ENCODE measurements at places on chromosomes 16 and 17. TPM values are rescaled to one million over a fixed set of nuclear protein-coding genes. Genes with fewer than 3 reads are reported as not detected.

Gene ENPP7
- 0.18 TPM for total RNA-seq

Gene MAPT
- total RNA-seq, result 5.5 TPM

Gene MARVELD3
- total RNA-seq, result 6.7 TPM

Gene SLC52A1
- 0.86 TPM for total RNA-seq

Gene RSKR
- 14.1 TPM for total RNA-seq

Gene KNOP1
- total RNA-seq, result 10.9 TPM

Gene KRT33A
- total RNA-seq, result not detected

Gene HS3ST4
- 0.18 TPM for total RNA-seq

Gene ACE
- total RNA-seq, result 90.7 TPM

Gene KAT8
- 79.1 TPM for total RNA-seq

GRCh38 chr16:25031132-25031440 is 15.9 kb upstream of the ARHGAP17 start:
- no peak for DNase-seq

- DNase-seq, result no peak
Measured at GRCh38 chr17:55238931-55239297, 25.8 kb upstream of the HLF start.

DNA sequence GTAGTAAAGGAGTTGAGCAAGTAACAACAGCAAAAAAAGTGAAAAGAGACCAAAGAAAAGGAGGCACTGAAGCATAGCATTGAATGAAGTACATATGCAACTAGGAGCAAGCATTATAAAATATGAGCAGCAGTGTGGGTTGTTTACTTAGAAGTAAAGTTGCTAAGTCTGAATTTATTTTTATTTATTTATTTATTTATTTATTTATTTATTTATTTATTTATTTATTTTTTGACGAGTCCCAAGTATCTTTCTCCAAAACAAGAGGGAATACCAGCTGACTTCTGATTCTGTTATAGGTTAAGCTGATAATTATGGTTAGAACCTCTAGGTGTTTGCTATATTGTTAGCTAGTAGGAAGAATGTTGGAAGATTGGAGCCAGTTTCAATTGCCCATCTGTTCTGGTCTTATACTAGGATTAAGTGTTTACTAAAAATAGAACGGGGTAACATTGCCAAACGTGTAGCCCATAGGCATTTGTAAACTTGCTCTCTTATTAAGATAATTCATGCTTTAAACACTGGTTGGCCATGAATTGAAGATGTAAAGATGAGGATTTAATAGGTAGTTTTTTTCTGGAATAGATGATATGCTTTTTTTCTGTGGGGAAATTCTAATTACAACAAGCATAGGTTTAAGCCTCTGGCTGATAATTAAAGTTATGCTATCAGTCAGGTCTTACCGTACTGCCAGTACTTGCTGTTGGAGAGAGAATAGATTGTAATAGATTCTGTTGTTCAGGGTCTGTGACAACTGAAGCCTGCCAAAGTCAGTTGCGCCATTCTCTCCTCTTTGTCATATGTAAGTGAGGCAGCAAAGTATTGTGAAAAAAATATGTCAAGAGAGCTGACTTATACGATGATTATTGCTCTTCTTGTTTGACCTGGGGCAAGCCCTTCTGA is 66.7 kb downstream of the PPM1E start:
- DNase-seq, result no peak

DNA sequence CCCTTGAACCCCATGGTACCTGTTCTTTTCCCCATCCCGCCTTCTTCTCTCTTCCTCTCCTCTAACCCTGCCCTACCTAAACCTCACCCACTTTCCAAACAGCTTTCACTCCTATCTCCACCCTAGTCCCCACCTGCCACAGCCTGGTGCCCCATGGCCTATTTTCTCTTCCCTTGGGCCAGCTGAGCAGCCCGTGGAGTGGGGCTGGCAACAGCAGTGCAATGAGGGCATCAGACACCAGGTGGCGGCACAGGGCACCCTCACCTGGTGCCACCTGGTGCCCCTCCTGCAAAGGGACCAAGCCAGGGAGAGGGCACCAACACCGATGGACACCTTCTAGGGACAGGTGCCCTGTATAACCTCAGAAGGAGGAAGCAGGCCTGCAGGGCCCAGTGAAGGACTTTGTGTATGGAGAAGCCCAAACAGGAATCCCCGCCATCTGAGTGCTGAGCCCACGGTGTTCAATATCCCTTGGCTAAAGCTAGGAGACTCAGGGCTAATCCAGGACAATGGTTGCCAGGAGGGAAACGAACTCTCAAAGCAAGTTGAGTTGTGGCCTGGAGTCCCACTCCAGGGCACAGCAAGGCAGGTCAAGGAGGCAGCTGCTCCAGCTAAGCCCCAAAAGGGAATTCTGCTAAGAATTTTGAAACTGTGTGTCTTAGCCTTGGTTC is 4.0 kb upstream of the ABCC3 start:
- DNase-seq, result peak; percentile 74

DNA sequence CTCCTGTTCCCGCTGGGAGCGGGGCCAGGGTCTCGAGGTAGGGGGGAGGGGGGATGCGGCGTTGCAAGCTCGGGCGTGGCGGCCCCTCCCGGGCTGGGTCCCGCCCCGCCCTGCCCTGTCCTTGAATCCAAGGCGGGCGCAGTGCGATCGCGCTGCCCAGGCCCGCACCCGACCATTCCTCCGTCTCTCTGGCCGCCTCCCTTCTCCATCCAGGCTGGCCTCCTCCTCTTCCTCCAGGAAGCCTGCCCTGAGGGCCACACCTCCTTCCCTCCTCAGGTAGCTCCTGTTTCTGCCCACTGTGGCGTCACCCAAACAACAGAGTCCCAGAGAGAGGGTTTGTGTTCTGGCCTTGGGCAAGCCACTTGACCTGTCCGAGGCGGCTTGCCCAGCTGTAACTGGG is 43.0 kb upstream of the TAC4 start:
- DNase-seq, result no peak

DNA sequence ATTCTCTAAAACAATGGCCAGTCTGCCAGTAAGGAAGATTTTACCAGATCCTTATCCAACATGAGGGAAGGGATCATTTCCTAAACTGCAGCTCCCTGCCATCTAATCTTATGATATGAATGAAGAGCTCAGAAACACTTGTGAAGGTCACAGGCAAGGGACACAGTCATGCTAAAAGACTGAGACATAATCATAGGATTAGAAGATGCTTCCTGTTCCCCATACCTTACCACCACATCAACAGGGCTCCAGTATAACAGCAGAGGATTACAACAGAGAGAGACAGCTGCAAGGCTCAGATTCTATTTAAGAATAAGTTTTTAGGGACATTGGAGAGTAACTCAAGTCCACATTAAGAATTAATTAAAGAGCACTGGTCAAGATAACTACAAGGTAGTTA is 93.3 kb downstream of the BRIP1 start:
- DNase-seq, result no peak

- no peak for DNase-seq
Measured at GRCh38 chr17:28646039-28646754, 1.2 kb upstream of the BLTP2 start.

DNA sequence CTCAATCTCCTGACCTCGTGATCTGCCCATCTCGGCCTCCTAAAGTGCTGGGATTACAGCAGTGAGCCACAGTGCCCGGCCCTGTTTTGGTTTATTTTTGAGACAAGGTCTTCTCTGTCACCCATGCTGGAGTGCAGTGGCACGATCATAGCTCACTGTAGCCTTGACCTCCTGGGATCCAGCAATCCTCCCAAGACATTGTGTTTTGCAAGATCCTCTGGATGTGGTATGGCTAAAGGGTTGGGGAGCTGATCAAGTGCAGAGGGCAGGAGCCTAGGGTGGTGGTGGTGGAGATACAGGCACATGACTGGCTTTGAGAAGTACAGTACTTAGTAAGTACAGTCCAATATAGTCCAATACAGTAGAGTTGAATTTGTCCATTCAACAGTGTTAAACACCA is 16.6 kb upstream of the TNS4 start:
- no peak for DNase-seq

GRCh38 chr16:84396537-84397008 is 28.2 kb downstream of the ATP2C2 start:
- peak; percentile 86 for DNase-seq

DNA sequence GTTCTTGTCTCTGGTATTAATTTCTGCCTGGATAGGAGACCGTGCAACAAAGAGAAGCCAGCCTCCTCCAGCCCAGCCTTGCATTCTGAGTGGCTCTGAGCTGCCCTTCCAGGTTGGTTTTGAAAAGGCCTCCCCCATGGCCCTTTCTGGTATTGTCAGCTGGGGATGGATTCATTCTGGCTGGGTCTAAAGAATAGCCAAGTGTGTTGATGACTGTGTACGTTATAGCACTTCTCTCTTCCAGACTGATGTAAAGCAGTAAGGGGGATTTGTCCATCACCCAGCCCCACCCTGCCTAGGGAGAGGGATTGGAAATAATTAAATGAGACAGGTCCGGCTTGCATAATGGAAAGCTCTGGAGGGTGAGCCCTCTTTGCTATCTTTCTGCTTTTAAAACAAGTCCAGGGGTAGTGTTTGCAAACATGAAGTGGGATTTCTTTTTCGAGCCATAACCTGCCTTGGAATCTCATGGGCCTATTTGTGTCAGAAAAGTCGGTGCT is 146.4 kb downstream of the MSI2 start:
- no peak for DNase-seq

DNA sequence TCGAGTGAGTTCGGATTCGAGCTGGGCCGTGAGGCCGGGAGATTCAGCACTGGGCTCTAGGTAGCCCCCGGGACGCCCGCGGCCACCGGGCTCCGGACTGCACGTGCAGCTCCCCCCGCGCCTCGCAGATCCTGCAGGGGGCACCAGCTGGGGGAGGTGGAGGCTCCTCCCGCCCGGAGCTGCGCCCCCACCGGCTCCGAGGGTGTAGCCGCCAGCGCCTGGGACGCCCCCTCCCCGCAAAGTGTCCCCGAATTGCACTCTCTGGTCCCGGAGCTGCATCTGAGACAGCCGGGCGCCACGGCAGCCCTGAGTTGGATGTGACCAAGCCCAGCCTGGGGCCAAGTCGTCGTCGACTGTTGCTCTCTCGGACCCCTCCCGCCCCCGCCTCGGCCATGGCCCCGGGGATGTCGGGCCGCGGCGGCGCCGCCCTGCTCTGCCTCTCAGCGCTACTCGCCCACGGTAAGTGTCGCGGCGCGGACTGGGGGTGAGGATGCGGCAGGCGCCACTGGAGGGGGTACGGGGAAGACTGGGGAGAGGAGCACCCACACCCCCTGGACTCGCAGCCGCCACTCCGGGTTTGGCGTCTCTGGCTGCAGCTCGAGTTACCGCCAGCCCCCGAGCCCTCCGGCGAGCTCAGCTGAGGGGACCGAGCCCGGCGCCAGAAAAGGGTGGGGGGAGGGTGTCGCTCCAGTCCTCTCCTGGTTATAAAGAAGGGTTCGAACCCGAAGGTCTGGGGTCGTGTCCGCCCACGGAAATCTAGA is 1.5 kb downstream of the TMEM132E start:
- no peak for DNase-seq

GRCh38 chr17:30086896-30087295 is 29.7 kb upstream of the NSRP1 start:
- DNase-seq, result no peak

GRCh38 chr17:8005967-8006730 is 3.7 kb downstream of the GUCY2D start:
- no peak for DNase-seq

GRCh38 chr17:63345611-63346010 is 100.5 kb downstream of the CYB561 start:
- DNase-seq, result no peak

DNA sequence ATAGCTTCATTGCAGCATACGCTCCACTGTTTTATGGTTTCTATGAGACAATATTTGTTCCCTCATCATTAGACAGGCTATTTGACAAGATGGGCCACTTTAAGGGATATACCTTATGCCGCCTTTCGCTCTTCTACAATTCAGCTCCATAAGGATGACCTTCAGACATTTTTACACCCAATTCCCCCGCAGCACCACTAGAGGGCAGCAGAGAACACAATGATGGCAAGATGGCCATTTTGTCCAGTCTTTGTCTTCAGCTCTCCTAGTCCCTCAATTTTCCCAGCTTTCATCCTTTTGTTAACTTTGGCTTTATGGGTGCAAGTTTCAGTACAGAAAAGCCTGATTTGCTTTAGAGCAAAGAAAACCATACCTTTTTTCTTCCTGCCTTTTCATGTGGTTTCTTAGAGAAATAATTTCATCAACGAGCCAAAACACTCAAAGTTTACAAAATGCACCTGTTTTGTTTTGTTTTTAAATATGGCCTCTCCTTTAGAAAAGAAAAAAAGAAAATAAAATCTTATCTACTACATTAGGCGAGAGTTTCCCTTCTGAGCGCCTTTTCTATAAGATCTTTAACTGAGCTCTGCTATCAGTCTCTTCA is 355.3 kb downstream of the TOX3 start:
- DNase-seq, result peak; percentile 54

- peak; percentile 53 for DNase-seq
Measured at GRCh38 chr17:40922239-40922638, 15.2 kb downstream of the KRT23 start.

DNA sequence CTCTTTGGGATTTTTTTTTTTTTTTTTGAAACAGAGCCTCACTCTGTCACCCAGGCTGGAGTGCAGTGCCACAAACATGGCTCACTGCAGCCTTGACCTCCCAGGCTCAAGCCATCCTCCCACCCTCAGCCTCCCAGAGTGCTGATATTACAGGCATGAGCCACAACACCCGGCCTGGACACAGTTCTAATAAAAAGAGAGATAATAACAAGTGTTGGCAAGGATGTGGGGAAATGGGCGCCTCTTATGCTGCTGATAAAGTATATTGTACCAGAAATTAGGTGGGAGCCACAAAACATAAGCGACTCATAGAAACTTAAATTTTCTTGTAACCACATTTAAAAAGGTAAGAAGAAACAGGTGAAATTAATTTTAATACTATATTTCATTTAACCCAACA is 50.4 kb upstream of the FA2H start:
- no peak for DNase-seq

DNA sequence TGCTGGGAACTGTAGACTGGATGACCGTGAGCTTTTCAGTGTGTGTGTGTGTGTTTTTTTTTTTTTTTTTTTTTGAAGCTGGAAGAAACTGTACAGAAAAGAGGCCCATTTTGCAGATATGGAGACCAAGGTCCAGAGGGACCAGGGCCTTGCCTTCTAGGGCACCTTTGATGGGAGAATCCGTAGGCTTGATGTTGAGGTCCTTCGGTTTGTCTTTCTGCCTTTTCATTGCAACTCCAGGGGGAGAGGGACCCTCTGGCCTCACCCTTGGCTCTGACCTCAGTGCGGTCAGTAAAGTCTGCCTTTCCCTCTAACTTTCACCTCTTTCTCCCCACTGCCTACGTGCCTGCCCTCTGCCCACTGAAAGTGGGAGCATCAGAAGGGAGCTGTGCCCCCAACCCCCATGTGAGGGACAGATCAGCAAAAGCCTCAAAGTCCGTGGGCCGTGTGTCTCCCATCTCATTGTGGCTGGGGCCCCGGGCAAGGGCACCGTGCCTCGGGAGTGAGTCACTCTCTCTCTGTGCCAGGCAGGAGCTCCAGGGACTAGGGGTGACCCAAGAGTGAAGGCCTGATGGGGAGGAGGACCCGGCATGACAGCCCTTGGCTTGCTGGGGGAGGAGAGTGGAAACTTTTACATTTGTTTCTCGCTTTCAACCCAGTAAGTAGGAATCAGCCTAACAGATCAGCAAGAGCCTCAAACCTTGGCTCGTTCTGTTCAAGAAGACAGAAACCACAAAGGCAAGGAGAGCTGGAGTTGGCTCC is 123.6 kb downstream of the CMIP start:
- no peak for DNase-seq

GRCh38 chr16:9647981-9648701 is 534.1 kb downstream of the GRIN2A start:
- DNase-seq, result no peak

GRCh38 chr17:47695429-47696376 is 1.7 kb downstream of the TBKBP1 start:
- DNase-seq, result peak; percentile 71

- no peak for DNase-seq
Measured at GRCh38 chr16:81821436-81822128, 42.5 kb downstream of the PLCG2 start.

- no peak for DNase-seq
Measured at GRCh38 chr16:23534868-23535860, 22.0 kb downstream of the EARS2 start.

All from lower lobe of right lung (tissue), 2 donors.